CD4-positive, alpha-beta T cell treated with Interleukin-10 for 1 hour (primary cell): ENCODE measurements at places on chromosomes 4 and X.

DNA sequence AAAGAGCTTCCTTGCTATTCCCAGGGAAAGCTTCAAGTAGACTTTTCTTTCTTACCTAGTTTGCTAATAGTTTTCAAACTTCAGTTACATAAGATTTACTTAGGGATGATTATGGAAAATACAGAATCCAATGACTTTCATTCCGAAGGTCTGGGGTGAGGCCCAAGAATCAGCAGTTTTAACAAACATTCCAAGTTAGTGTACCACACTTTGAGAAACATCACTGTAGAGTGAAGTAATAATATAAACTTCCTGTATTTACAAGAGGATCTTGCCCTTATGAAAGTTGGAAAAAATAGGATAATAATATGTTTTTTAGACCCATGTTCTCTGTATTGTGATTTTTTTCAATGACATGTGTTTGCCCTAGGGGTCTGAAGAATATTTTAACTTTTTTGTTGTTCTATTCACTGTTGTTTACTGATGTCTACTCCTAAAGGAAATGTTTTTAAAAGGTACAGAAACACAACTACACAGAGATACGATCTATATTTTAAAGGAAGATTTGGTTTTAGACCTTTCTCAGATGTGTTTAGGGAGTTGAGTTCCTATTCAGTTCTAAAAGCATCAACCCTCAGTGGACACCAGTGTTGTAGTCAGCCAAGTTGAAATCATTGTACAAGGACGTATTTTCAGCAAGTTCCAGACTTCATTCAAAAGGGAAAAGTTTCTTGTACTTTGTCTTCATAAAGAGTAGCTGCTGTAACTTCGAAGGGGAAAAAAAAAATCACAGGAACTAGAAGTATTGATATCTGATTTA is 295.8 kb upstream of the SLC7A11 start:
- no peak for DNase-seq

- no peak for DNase-seq
Measured at GRCh38 chr4:144667500-144667899, 21.5 kb downstream of the HHIP start.

- no peak for DNase-seq
Measured at GRCh38 chr4:169366821-169367220, 96.1 kb upstream of the SH3RF1 start.

- DNase-seq = no peak
Measured at GRCh38 chr4:68718447-68719074, 48.1 kb upstream of the UGT2B15 start.

DNA sequence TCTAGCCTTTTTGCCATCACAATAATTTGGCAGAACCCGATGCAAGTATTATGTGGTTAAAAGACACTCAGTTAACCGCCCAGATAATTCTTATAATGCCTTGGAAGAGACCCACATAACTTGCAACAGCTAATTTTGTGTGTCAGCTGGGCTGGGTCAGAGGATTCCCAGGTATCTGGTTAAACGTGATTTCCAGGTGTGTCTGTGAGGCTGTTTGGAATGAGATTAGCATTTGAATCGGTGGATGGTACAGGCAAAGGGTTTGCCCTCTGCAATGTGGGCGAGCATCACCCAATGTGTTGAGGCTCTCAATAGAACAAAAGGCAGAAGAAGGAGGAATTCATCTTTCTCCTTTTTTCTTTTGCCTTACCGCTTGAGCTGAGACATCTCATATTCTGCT is 314.2 kb upstream of the PUDP start:
- DNase-seq = no peak

DNA sequence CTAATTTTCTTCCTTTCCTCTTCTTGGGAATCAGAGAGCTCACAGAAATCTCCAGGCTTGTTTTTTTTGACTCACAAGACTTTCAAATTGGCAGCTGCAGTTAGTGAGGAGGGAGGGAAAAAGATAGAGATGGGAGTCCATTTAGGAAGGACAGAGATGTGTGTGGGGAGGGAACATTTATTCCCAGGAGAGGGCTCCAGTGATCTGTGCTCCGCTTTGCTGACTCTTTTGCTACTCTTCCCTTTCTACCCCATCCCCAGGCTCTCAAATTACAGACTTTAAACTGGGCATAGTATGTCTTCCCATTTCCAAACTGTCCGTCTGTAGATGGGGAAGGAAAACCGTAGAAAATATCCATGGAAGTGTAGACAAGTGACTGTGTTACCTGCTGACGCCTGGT is 39.1 kb upstream of the UCP1 start:
- DNase-seq = no peak

- no peak for DNase-seq
Measured at GRCh38 chr4:157050561-157050960, 25.4 kb upstream of the GLRB start.

DNA sequence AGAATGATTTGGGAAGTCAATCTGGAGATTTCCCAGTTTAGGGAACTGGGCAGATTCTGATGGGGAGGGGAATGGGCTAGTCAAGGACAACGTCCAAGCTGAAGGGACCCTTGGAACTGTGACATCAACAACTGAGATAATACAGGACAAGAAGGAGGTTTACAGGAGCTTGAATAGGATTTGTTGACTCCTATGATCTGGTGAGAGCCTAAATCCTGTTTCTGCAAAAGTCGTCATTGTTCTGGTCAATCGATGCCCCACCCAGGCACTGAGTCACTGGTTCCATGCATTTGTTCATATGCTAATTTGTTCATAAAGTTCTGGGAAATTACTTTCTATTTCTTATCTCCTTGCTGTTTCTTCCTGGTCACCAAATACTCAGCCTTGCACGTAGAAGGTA is 15.3 kb upstream of the PDGFRA start:
- DNase-seq = no peak

GRCh38 chr4:138658518-138658917 is 357.1 kb upstream of the NOCT start:
- DNase-seq = no peak
